ENCODE measurements at places on chromosomes 4 and X. TPM values are rescaled to one million over a fixed set of nuclear protein-coding genes. Genes with fewer than 3 reads are reported as not detected.

The SASH3 gene
- not detected for total RNA-seq

DNA sequence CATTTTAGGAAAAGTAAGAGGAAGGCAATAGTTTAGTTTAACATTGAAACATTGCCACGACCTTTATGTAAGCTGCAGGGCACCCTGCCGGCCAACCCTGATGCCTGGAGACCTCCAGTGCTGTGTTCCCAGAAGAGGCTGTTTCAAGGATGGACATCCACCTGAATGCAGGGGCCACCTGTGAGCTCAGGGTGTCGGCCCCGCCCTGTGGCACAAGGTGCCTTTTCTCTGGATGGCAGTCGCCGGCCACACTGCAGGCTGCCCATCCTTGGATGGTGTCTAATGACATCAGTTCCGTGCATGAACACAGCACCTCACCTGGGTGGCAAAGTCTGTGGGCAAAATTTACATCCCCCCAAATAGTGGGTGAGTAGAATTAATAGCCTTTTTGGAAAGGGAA is 180.0 kb downstream of the AFAP1 start:
- no peak for DNase-seq
- H3K4me1 ChIP-seq: peaks cover 4% of the 10 kb centered on the region
- no peak overlapping the region for H3K27ac ChIP-seq
- H3K27me3 ChIP-seq: no peaks in the 10 kb centered on the region

The PLP1 gene
- total RNA-seq: 0.28 TPM

The CYBB gene
- total RNA-seq: not detected

DNA sequence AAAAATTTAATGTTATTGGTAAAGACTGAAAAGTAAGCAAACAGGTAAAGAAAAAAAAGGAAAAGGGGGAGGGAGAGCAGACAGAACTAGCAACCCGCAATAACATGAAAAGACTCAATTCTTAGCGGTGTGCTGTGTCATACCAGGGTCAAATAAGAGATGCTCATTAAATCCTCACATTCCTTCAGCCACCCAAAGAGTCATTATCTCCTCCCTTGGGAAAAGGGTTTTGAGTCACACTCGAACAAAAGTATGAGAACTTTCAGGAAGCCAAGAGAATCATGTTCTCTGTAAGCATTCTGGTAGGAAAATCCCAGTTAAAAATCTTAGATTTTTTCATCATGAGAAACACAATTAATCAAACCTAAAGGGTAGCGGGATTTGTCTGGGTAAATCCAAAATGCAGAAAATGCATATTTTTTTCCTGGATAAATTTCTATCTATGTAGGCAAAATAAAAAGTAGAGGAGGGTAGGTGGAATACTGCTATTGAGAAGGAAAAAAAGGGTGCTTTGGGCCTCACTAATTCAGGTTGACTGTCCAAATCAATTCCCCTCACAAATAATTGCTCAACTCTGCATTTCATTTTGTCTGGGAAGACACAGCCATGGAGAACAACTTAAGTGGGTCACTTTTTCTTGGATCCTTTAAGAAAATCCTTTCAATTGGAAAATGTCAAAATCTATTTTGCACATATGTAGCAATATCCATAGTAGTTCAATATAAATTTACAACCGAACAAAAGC is 23.2 kb downstream of the TNIP3 start:
- peak; percentile 57 for DNase-seq
- H3K27me3 ChIP-seq: no peaks in the 10 kb centered on the region
- H3K36me3 ChIP-seq: no peaks in the 10 kb centered on the region
- H3K4me1 ChIP-seq: peaks cover 5% of the 10 kb centered on the region

DNA sequence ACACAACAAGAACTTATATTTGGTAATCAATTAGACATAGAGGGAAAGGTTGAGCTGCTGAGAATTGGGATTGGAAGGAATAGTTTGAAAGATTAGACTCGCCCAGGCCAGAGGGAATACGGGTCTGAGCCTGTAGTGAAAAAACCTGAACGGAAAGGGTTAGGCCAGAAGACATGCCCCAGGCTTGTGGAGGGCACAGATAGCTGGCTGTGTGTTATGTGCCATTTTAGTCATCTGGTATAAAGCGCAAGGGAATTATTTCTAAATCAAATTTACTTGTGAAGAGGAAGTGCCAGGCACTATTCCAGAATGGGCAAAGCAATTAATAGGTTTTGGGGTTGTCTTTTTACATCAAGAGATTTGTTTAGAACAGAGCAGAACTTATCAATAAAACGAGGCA is 187.5 kb upstream of the ANKRD50 start:
- no peaks in the 10 kb centered on the region for H3K4me1 ChIP-seq
- H3K36me3 ChIP-seq: no peaks in the 10 kb centered on the region
- H3K4me3 ChIP-seq: no peak overlapping the region
- no peak overlapping the region for H3K27ac ChIP-seq
- DNase-seq: no peak
- H3K27me3 ChIP-seq: no peaks in the 10 kb centered on the region

- peak; percentile 72 for DNase-seq
- no peak overlapping the region for H3K4me3 ChIP-seq
- H3K4me1 ChIP-seq: peaks cover 4% of the 10 kb centered on the region
- H3K27me3 ChIP-seq: no peaks in the 10 kb centered on the region
These were observed 36.9 kb downstream of the GABRA4 start for GRCh38 chr4:46956451-46956850.

DNA sequence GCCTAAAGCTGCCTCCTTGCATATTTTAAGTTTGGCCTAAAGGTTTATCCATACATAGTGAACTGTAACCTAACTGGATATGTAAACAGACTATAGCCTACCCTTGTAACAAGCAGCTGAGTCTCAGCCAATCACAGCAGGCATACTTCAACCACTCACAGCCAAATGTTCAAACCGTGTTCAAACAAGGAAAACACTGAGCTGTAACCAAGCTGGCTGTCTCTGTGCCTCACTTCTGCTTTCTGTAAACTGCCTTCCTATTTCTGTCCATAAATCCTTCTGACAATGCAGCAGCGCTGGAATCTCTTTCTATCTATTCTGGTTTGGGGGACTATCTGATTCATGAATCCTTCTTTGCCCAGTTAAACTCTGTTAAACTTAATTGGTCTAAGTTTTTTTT is 16.4 kb downstream of the DSPP start:
- no peak overlapping the region for H3K4me3 ChIP-seq
- H3K4me1 ChIP-seq: no peaks in the 10 kb centered on the region
- H3K27ac ChIP-seq: no peak overlapping the region

- no peak overlapping the region for H3K4me3 ChIP-seq
- no peaks in the 10 kb centered on the region for H3K4me1 ChIP-seq
- no peaks in the 10 kb centered on the region for H3K36me3 ChIP-seq
- no peak for DNase-seq
- no peak overlapping the region for H3K27ac ChIP-seq
These were observed 75.2 kb downstream of the ARHGEF38 start for GRCh38 chr4:105627620-105628019.

Data from IMR-90 (cell line).